Activated CD8-positive, alpha-beta T cell treated with anti-CD3 and anti-CD28 coated beads, Interleukin-2, amount 10 ng/mL, durations not matched to agents 7 days and 5 days (primary cell): ENCODE measurements at places on chromosomes 1 and 21. TPM values are rescaled to one million over a fixed set of nuclear protein-coding genes. Genes with fewer than 3 reads are reported as not detected.

Gene CSF3R
- total RNA-seq: not detected

Gene SH3BGR
- total RNA-seq: not detected

GRCh38 chr1:22915816-22916470 lies 56.7 kb downstream of the LACTBL1 start:
- no peak for DNase-seq

DNA sequence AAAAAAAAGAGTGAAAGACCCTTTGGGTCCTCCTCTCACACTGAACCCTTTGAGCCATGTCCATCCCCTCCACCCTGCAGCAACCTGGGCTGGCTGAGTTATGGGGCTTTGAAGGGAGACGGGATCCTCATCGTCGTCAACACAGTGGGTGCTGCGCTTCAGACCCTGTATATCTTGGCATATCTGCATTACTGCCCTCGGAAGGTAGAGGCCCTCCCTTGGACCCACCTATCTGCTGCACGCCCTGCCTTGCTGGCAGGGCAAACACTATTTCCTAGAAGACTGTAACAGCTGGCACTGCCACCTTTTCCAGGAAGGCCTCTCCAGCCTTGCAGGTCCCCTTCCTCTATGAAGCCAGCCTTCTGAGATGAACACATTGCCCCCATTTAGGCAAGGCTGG lies 1.1 kb downstream of the SLC50A1 start:
- peak; percentile 44 for DNase-seq

DNA sequence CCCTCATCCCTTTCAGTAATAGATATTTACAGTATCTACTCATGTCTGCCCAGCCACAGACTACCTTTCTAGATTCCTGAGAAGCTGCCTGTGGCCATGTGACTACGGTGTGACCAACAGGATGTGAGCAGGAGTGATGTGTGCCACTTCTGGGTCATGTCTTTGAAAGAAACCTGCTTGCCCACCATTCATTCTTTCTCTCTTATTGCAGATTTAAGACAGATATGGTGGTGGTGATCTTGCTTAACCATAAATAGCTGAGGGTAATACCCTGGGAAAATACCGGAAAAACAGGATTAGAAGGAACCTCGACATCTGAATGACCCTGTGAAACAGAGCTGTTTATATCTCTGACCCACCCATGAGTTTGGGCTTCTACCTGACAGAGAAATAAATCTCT lies 41.6 kb upstream of the GUCA2A start:
- no peak for DNase-seq

GRCh38 chr1:3319874-3320245 lies 134.6 kb upstream of the ARHGEF16 start:
- DNase-seq: peak; percentile 48

GRCh38 chr1:9835758-9836631 lies 12.2 kb upstream of the CLSTN1 start:
- no peak for DNase-seq

Gene S100A1
- not detected for total RNA-seq
